ENCODE measurements at places on chromosomes 5 and 9.

- DNase-seq: no peak
Observed at GRCh38 chr9:110153431-110153830, 54.5 kb downstream of the C9orf152 start.

DNA sequence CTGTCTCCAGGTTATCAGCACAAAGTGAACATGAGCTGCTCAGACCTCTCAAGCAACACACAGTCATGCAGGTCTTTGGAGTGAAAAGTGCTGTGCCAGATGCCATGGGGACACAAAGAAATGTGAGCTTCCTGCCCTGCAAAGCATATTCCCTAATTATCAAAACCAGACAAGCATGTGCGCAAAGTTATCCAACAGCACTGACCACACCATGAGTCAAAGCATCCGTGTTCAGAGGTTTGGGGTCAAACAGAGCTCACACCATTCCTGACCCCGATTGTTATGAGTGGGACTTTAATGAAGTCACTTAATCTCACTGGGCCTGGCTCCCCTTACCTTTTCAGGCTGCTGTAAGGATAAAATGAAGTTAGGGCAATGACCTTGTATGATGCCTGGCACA lies 138.5 kb downstream of the SLIT3 start:
- DNase-seq: no peak

DNA sequence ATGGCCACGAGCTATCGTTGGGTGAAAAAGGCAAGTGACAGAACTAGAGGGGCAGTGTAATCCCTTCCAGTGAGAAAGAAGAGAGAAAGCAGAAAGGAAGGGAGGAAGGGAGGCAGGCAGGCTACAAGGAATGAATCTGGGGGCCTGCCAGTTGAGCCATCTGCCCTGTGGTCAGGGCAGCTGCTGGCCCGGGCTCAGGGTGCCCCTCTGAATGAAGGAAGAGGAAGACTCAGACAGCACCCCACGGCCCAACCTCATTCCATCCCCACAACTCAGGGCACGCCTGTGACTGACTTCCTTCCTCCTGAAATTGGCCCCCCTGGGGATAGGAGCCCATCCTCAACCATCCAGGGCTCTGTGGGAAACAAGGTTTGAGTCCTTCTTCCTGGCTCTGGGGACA lies 20.3 kb upstream of the FLT4 start:
- DNase-seq: no peak

DNA sequence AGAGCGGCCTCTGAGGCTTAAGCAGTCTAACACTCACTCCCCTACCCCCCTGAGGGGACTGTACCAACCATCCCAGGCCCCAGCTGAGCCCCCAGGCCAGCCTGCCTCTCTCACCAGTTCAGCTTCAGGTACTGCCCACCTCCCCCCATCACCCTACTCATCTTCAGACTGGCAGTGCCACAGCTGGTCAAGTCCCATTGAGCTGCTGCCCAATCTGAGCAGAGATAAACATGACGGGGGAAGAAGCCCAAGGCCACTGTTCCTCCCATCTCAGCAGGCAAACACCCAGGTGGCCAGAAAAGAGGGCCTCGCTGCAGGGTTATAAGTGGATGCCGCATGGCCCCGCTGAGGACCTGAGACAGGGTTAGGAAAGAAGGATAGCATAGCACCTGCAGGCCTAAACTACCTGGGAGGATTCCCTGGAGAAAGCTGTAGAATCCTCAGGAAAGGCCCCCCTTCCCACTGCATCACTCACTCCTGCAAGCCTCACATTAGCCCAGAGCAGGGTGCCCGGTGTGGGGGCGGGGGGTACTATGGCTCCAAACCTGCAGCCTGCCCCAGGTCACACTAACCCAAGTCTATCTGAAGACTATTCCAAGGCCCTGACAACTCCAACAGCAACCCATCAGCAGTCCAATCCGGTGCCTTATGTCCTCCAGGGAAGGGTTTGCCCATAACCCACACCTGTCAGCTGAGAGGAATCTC lies 3.6 kb downstream of the B4GALT1 start:
- no peak for DNase-seq

DNA sequence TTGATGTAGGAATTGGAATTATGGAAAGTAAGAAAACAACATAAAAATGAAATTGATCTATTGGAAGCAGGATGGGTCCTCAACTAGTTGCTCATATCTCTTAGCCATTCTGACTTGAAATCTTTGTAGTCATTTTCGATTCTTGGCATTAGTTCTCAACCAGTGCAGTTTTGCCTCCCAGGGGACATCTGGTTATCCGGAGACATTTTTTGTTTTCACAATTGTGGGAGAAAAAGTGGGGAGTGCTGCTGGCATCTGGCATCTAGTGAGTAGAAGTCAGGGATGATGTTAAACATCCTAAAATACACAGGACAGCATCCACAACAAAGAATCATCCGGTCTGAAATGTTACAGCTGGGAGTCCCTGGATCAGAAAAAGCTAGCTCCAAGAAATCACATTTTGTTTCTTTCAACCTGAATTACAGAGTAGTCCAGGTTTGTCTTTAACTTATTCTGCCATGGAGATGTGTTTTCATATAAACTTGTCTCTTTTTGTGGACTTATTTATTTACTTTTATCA lies 74.9 kb downstream of the FBXL7 start:
- DNase-seq: no peak

DNA sequence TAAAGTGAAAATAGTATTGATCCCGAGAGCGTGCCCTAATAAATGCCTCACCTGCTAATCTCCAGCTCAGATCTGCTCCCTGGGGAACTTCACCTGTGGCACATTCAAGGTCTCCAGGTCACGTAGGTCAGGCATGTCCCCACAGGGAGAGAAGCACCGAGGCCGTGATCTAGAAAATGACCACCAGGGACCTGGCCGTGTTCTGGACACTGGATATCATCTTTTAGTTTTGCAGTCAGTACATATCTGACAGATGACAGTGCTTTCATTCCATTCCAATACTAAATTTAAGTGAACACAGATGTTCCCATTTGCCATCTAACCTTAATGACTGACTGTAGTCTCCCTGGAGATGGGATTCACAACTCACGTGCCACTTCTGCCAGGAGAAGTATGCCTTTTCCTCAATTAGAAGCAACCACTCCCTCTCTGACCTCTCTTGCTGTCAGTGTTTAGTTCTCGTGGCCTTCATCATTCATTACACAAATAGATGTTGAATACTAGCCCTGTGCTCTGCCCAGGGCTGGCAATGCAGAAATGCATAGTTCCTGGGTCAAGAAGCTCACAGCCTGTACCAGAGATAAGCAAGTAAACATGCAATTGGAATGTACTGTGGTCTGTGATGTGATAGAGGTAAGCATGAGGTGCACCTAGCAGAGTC lies 276.5 kb downstream of the NTRK2 start:
- no peak for DNase-seq

- no peak for DNase-seq
Observed at GRCh38 chr9:91489361-91489899, 65.8 kb upstream of the NFIL3 start.

DNA sequence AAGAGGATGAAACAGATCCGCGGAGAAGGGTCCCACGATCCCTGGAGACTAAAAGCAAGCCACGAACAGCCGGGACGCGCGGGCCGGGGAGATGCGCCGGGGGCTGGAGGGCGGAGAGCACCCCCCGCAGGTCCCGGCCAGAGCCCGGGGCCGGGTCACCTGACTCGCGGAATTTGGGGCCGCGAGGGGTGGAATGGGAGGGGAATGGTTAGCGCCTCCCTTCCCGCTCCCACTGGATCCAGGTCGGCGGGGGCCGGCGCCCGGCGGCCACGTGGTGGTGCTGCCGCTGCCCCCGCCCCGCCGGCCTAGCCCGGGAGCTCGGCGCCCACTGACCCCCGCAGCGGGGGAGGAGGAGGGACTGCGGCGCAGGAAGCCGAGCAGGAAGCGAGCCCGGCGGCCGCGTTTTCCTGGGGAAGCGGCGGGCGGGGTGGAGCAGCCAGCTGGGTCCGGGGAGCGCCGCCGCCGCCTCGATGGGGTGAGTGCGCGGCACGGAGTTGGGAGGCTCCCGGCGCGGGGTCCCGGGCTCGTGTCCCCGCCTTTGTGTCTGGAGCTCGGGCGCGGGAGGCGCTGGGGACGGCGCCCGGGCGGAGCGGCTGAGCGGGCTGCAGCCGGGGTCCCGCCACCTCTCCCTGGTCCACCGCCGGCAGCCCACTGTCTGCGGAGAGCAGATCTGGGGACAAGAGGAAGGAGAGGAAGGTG lies at the start of gene RAI14:
Gene RAI14, plus strand, starts transcription at position 328 of the 699 bp plus-strand sequence. CDS start 30,592 bp downstream, outside the sequence.
- peak; percentile 79 for DNase-seq

DNA sequence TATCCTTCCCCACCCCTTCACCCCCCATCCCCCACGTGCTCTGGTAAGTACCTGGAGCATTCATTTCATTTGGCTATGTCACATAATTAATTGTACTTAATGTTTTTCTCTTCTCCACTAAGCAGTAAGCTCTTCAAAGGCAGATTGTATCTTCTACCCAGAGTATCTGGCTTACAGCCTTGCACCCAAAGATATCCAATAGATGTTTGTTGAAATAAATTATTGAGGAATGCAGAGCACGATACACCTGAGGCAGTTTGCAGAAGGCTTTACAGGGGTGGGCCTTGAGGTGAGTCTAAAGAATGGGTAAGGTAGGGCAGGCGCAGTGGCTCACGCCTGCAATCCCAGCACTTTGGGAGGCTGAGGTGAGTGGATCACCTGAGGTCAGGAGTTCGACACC lies 2.5 kb upstream of the SOWAHA start:
- DNase-seq: no peak

DNA sequence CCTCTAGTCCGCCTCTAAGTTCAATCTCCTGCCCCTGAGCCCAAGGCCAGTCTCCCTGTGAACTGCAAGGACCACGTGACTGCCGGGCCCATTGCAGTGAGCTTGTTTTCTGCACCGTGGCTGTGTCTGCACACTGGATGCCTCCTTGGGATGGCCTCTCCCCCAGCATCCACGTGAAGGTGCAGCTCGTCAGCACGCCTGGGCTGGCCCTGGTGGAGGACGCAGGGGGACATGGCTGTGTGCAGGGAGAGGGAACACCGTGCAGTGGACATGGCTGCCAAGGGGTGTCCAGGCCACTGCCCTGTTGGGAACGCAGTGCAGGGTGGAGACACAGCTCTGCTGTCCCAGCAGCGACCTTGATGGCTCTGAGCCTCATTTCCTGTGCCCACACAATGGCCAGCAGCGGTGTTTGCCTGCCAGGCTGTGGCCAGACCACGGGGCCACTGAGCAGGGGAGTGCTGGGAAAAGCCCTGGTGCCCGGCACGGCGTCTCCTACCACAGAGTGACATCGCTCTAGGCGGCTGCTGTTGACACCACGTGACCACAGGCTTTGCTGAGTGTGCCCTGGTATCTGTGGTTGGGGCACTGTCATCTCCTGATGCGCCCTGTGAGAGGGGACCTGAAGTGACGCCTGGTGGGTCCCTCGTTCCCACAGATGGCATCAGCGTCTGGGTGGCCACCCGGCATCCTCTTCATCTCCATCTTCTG lies 26.9 kb upstream of the EXOC3 start:
- DNase-seq: no peak

GRCh38 chr5:72238712-72239445 lies 81.2 kb downstream of the MRPS27 start:
- DNase-seq: no peak

DNA sequence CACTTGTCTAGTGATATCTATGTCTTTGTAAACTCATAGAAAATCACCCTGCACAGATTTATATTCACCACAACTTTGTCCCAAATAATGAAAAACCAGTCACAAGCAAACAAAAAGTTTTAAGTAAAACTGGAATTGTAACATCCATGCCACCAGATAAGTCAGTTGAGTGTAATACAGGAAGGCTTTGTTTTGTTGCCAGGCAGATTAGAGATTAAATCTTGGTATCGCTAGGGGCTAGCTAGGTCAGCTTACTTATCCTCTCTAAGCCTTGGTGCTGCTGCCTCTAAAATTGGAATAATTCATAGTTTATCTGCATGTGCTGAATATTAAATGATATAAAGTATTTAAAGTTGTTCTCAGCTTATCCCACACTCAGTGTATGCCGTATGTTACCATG lies 1062.5 kb downstream of the CDH9 start:
- DNase-seq: no peak

GRCh38 chr5:168219515-168220410 lies 71.7 kb upstream of the WWC1 start:
- DNase-seq: peak; percentile 65

- DNase-seq: no peak
Observed at GRCh38 chr9:135443797-135444425, 35.7 kb upstream of the PPP1R26 start.

DNA sequence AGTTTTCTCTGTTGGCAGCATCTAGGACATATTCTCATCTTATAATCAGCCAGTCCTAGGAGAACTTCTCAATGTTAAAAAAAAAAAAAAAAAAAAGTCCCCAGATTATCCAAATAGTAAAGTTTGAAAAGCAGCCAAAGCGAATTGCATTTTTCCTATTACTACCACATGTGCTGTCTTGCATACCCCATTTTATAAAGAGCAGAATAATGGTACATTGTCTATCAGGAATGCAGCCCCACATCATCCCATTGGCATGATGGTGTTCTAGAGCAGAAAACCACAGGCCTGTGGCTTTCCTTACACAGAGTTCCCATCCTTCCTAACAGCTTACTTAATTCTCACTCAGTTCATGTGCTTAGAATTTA lies 381.6 kb downstream of the TMEM38B start:
- no peak for DNase-seq

DNA sequence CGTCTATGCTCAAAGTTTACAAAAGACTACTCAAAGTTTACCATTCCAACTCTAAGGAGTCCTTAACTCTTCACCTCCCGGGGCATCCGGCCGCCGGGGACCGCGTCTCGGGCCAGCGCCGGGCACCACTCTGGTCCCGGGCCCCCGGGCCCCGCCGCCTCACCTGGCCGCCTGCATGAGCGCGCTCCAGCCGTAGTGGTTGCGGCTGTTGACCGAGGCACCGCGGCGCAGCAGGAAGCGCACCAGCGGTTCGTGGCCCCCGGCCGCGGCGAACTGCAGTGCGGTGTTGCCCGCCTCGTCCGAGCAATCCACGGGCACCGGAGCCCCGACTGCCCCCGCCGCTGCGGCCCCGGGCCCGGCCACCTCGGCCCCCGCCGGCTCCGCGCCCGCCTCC lies 388 bp downstream of the ANKS6 start:
- no peak for DNase-seq

DNA sequence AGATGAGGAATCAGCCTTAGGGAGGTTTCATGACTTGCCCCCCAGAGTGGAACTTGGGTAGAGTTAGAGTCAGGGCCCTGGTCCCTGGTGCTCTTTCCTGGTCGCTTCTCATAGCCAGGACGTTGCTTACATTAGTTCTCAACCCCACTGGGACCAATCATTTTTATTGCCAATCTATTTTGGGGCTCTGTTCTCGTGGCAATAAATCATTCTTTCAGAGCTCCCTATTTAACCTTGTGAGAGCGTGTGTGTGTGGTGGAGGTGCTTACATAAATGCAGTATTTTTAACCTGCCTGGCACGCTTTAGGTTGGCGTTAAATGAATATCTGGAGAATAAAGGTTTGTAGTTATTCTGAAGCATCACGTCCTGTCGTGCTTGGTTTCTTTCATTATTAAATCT lies 4.1 kb downstream of the TRIO start:
- no peak for DNase-seq

- DNase-seq: no peak
Observed at GRCh38 chr9:93819905-93820304, 135.2 kb downstream of the BARX1 start.
